NCI-H2029 treated with DMSO at 0.1 percent for 48 hours (cell line): ENCODE measurements at places on chromosomes 11 and 22.
A peak's percentile ranks its signal among the peaks of the same experiment; 100 is the strongest.

DNA sequence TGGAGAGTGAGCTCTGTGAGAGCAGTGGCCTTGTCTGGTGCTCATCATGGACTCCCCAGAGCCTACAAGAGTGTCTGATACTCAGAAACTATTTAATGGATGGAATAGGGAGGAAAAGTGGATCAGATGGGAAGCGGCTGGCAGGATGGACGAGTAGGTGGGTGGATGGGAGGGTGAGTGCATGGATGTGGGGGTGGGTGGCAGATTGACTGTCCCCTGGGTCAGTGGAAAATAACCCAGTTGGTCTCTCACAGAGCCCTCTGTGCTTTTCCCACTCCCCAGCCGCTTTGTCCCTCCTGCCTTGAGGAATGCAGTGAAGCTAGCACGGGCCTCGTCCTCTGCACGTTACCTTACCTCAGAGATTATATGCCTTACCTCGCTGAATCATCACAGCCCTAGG, 5.9 kb downstream of the SPI1 start:
- DNase-seq, result no peak

GRCh38 chr11:134841972-134842371, 429.9 kb upstream of the B3GAT1 start:
- DNase-seq, result no peak

DNA sequence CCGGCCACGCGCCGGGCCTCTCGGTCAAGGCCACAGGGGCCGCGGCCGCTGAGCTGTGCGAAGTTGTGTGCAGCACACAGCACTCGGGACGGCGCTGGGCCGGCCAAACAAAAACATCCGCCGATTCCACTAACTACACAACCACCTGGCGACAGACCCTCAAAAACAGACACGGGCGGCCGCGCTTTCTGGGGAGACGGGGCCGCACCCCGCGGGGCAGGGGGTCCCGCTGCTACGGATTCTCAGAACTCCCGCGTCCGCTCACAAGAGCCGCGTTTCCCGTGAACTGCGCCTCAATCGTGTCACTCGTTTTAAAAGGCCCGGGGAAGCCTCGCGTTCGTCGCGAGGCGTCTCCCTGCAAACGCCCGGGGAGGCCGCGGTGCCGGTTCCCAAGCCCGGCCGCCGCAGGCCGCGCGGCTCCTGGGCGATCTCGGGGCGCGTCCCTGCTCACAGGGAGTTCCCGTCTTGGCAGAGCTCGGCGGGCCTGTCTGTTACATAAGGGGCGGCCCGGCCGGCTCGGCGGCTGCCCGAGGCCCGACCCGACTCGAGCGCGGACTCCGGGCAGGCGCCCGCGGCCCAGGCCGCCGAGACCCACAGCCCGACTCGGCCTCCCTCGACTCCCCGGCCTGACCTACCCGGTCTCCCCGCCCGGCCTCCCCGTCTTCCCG, 936 bp downstream of the BRD1 start:
- DNase-seq, result no peak

GRCh38 chr11:4087551-4087950, 7.0 kb upstream of the RRM1 start:
- no peak for DNase-seq

DNA sequence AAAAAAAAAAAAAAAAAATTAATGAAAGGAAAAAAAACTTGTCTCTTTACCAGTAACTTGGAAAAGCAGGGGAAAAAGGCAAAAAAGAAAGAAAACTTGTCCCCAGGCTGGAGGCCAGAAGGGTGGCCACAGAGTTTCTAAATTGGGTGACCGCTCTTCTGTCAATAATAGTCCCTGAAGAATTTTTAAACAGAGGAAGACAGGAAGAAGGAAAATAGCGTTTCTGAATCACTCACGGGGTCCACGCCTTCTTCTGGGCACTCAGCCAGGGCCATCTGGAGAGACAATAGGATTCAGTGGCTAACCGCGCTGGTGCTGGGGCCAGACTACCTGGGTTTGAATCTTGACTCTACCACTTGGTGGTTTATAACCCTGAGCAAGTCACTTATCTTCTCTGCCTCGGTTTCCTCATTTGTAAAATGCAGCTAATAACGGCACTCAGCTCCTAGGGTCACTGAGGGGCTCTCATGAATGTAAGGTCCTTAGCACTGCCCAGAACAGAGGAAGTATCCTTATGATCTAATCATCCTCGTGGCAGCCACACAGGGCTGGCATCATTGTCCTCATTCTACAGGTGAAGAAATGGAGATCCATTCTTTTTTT, 7.0 kb downstream of the C11orf86 start:
- peak; percentile 93 for DNase-seq

GRCh38 chr22:22060200-22061084, 77.9 kb upstream of the TOP3B start:
- no peak for DNase-seq

DNA sequence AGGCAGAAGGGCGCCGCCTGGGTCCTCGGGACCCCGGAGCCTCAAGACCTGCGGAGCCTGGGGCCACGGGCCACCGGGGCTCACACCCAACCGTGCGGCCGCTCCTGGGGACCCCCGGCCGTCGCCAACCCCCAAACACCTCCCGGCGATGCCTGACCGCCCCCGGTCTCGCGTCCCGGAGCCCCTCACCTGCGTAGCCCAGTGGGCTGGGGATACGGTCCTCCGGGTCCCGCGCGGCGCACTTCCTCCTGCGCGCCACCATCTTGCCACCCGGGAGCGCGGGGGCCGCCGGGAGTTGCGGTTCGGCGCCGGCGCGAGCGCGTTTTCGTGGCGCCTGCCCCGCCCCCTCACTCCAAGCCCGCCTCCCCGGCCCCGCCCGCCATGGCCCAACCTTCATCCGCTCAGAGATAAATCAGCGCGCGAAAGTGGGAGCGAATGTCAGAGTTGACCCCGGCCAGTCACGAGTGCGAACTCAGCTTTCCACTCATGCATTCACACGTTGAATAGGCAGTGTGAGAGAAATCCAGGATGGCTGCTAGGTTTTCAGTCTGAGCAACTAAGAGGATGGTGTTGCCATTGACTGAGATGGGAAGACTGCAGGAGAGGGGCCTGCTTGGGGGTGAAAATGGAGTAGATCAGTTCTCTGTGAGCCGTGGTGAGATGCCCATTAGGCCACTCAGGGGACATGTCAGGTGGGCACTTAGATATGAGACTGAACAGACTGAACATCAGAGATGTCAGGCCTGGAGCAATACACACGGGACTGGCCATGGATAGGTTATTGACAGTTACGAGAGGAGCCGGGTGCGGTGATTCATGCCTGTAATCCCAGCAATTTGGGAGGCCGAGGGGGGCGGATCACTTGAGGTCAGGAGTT, at the start of gene RRP7A:
Gene RRP7A (minus strand): TSS at position 272 of the 877 bp plus-strand sequence. CDS start 10 bp downstream, at position 262.
- no peak for DNase-seq
